ENCODE measurements at places on chromosomes 2 and 18.

GRCh38 chr18:69963196-69963595 is 15.5 kb upstream of the CD226 start:
- DNase-seq: no peak

DNA sequence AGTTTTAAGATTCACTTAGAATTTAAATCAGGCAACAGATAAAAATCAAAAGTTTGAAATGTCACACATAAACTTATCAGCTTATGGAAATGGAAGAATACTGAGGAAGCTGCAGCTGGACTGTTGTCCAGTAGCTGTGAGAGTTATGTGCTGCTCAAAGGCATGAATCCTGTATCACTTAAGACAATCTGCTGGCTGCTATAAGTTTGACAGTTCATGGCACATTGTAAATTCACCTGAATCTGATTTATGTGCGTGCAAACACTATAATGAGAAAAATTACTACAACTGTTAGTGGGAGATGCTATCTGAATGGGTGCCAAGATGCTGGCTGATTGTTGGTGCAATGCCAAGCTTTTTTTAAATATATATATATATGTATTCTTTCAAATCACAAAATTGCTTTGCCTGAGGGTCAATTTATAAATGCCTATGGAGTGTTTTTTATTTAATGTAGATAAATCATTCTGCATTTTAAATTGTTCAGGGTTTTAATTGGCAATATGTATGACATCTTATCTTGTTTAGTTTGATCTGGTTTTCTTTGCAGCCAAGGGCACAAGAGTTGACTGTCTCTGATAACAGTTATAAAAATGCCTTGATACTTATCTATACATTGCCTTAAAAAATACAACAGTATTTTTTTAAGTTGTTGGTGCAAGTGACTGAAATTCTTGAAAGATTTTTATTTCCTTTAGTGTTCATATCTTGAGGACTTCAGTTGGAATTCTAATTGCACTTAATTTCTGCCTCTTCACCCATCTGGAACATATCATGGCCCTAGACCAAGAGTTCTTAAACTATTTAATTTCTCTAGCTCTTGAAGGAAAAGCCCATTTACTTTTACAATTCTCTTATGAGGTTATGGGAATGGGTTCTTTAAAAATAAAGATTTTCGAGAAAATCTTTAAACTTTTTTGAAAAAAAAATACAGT is 48.7 kb downstream of the CAVIN2 start:
- DNase-seq: no peak

DNA sequence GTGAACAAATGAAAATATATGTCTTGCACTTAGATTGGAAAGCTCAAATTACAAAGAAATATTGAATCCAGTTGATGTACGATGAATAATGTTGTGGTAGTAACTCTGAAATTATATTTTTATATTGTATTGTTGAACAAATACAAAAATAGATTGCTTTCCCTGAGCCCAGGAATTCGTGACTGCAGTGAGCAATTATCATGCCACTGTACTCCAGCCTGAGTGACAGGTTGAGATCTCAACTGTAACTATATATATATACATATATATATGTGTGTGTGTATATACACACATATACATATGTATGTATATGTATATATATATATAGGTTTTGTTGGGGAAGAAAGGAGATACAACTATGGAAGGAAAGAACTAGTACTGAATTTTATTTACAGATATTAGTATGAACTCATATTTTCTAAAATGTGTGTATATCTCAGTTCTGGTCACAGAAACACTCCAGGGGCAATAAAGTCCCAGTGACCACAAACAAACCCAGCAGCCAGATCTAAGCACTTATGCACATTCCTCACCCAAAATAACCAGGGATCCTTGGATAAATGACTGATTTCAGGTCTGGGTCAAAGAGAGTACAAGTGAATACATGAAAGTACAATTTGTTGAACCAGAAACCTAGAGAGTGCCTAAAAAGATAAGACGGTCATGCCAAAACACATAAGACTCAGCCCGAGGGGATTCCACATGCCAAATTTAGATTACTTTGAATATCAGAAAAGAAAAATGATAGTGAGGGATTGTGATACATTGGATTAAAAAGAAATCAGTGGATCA is 146.3 kb downstream of the TMX3 start:
- peak; percentile 32 for DNase-seq

DNA sequence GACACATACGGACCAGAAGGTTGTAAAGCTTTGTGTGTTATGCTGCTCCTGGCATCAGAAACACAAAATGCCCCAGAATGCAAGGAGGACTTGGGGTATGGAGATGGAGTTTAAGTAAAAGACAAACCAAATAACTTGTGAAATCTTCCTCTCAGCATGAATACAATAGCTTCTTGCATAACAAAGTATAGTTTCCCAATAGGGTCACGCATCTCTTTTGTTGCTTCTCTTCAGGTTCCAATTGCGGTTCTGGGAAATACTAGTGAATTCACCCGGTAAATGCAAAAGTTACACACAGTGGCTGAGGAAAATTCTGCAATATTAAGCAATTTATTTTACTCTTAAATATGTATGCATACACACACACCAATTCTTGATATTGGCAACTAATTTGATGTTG is 339.2 kb upstream of the EPHA4 start:
- no peak for DNase-seq

DNA sequence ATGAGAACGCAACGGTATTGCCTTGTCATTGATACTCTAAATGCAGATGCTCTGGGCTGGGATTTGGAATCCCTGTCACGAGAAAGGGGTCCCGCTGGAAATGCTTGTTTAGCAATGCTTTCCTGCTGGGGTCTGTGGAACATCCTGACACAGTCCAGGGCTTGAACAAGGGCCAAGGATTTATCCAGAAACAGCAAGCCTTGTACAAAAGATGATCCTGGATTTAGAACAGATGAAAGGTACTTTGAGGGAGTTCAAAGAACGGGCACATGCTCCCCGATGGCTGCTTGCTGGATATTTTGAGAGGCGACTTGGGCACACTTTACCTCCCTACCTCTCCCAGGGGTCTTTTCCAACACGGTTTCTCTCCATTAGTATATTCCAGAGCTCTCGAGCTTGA is 108.1 kb upstream of the CELF4 start:
- no peak for DNase-seq

DNA sequence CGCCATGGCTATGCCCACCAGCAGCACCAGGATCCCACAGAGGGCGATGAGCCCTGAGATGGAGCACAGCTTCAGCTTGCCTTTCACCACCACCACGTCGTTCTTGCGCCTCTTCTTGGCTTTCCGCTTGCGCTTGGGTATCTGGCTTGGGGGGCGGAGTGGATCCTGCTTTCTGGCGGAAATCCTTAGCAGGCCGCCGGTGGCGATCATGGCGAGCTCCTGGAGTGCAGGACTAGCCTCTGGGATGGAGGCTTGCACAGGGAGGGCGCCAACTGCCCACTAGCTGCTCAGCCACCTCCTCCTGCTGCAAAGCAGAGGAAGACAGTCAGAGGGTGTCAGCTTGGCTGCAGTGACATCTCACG is 3.5 kb downstream of the TMEM200C start:
- DNase-seq: no peak
